ENCODE measurements at places on chromosomes 5 and 9.

DNA sequence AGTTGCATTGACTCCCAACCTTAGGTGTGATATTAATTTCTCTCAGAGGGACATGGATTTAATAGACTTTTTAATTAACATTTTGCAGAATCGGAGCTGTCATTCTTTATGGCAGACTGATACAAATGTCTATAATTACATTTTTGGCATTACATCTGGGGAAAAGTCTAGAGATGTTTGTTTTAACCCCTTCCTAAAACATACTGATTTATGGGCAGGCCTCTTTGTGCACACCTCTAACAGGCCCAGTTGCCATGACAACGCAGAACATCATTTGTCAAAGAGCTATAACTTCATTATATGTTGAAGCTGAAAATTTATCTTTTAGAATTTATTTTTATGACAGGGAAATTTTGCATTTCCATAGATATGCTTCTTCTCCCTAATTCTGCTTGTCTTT lies 158.5 kb downstream of the NTRK2 start:
- no peak for DNase-seq

GRCh38 chr9:88814577-88814976 lies 176.7 kb upstream of the S1PR3 start:
- DNase-seq: no peak

DNA sequence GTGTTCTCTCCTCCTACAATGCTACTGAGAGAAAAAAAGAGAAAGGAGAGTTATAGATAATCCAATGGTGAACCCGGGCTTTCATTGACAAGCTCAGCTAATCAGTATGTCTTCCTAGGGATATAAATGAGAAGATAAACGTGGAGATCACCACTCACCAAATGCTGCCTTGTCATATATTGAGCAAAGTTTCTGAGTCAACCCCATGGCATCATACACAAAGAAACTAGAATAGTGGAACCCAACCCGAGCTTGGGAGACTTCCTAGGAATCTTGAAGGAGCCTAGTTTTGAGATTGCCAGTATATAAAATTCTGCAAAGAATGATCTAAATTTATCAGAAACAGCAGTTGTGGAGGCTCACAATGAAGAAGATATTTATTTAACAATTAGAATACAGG lies 47.8 kb downstream of the PTPN3 start:
- no peak for DNase-seq

DNA sequence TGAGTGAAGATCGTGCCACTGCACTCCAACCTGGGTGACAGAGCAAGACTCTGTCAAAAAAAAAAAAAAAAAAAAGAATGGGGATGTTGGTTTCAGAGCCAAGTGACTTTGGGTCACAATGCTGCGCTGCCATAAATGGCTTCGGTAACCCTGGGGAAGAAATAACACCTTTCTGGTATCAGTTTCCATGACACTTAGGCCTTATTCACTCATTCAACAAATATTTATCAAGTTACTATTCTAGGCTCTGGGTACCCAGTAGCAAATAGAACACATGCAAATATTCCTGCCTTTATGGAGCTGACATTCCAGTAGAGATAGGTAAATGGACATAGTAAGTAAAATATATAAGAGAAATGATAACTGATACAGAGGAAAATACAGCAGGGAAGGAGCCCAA lies 454.2 kb downstream of the PDE4D start:
- no peak for DNase-seq

DNA sequence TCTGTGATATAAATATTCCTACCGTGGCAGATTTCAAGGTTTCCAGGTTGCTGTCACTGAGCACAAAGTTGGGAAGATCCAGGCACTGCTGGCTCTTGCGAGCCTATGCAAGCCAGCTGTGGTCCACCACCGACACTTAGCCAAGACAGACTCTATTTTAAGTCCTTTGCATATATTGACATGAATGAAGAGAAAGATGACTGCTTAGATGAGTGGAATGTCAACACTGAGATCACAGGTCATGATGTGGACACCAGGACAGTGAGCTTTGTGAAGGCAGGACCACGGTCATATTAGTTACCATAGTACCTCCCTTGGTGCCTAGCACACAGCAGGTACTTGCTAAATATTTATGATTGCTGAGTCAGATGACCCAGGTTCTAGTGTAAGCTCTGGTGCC lies 217.0 kb downstream of the PAPPA start:
- no peak for DNase-seq

DNA sequence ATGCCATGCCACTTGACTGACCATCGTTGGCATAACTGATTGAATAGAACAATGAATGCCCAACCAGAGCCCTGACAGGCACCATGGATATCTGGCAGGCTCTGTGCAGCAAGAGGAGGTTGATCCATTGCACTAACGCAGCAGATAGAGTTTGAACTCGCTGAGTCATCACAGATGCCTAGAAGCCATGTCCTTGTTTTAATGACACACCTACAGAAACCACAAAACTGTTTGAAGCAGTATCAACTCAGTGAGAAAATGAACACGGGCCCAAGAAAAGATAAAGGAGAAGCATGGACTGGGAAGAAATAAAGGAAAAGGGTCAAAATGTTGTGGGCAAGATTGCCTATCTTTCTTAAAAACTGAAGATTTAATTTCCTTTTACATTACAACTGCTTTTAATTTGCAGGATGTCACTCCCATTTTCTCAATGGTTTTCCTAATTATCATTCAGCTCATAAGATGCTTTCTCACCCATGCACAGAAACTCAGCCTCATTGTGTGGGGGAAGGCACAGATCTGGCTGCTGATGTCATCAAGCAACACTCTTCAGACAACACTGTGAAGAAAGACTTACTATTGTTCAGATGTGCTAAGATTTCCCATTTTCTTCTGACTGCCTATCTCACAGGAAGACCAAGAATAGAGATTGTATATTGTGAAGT lies 129.0 kb downstream of the PIK3R1 start:
- no peak for DNase-seq

Measured in NCI-H524 (cell line).